ENCODE measurements at places on chromosomes 12 and 14.

- peak; percentile 56 for DNase-seq
These were observed 44.8 kb downstream of the FOXN4 start for GRCh38 chr12:109264095-109264942.

- DNase-seq, result peak; percentile 73
These were observed 237.2 kb downstream of the FBXL14 start for GRCh38 chr12:1357171-1357570.

GRCh38 chr14:99028521-99028920 lies 243.5 kb downstream of the BCL11B start:
- no peak for DNase-seq

DNA sequence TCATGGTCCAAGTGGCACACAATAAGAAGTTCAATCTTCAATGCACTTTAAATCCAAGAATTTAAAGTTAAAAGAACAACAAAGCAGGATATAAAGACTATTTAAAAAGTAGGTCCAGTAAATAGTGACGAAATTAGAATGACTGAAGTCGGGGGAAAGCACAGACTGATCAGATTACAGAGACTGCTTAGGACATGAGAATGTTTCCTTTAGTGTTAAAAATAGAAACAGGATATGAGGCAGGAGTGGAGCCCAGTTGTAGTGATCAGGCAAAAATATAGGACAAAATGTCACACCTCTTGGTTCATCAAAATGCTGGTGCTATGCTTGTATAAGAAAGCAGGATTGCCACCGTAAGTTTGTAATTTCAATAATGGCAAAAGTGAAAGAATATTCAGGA lies 52.2 kb upstream of the CD163 start:
- DNase-seq, result peak; percentile 0

DNA sequence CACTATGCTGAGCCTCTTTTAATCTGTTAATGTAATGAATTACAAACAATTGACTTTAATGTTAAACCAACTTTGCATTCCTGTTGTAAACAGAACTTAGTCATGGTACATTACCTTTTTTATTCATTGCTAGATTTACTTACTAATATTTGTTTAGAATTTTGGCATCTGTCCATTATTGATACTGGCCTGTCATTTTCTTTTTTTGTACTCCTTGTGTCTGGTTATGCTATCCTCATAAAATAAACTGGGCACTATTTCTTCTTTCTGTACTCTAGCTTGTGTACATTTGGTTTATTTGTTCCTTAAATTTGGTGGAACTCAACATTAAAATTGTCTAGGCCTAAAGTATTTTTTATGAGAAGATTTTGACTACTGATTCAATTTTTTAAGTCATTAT lies 32.1 kb downstream of the SPATA7 start:
- no peak for DNase-seq

DNA sequence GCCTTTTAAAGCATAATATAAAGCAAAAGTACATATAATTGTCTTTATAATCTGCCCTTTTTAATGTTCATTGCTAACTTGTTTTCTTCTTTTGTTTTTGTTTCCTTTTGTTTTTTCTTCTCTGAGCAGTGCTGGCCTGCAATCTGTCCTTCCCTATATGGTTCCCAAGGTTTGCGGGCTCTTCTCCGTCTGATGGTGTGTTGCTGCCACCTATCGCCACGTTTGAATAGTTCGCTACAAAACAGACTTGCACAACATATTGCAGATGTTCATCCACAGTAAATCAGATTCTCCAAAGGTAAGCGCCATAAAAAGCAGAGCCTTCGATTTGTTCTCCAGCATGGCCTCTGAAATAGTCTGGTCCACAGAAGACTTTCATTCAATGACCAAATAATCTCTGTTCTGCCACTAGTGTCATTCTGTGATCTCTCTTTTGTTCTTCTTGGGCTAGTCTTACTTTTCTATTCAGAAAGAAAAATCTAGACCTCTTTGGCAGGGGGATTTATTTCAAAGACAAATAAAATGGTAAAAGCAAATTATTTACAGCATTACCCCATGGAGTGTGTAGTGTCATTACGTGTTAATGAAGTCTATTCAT lies 33.5 kb downstream of the C12orf50 start:
- peak; percentile 82 for DNase-seq

DNA sequence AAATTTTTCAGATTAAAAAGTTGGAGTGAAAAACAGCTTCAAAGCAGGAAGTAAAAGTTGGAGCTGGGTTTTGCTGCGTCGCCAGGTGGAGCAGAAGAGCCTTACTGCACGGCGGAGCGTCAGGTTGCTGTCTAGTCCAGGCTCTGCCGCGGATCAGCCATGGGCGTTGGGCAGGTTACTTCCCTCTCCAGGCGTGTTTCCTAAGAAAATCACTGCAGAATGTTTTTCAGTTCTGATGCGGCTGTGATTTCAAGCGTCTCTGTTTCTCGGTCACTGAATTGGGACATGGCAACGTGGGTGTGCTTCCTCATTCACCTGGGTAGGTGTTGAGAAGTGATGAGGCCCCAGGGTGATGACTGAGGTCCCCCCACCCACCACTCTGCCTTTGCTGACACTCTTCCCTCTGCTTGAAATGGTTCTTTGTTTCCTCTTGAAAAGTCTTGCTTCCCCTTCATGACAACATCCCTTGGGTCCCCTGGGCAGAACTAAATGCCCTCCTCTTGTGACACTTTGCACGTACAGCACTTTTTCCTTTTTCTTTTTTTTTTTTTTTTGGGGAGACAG lies 7.6 kb downstream of the EVL start:
- no peak for DNase-seq

- no peak for DNase-seq
These were observed 116.7 kb downstream of the CACNA1C start for GRCh38 chr12:2169489-2169888.

DNA sequence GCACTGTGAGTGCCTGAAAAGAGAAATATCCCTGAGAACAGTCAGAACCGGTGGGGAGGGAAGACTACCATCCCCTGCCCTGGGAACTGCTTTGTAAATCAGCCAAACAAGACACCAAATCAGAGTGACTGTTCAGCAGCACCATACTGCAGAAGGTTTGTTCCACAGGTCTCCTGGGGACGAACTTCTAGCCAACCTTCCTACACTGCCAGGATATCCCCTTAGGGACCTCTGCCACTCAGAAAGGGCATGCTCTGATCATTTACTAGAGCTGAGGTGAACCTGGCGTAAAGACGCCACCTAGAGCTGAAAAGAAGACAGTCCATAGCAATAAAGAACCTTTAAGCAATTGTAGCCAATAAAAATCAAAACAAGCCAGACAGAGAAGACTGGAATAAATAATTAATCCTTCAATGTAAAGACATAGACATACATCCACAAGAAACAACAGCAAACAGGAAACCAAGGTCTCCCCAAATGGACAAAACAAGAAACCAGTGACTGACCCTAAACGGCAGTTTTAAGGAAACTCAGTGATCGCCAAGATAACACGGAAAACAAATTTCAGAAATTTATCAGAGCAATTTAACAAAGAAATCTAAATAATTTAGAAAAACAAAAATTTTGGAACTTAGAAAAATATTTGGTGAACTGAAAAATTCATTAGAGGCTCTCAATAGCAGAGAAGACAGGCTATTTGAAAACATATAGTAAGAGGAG lies 228.1 kb upstream of the AMIGO2 start:
- peak; percentile 83 for DNase-seq

- no peak for DNase-seq
These were observed 283.6 kb downstream of the PCNX1 start for GRCh38 chr14:71190770-71191374.

GRCh38 chr12:89260841-89261637 lies 91.3 kb downstream of the DUSP6 start:
- DNase-seq, result no peak

- no peak for DNase-seq
These were observed 112.1 kb downstream of the MON2 start for GRCh38 chr12:62578726-62579125.

- no peak for DNase-seq
These were observed 99.2 kb downstream of the ADGRD1 start for GRCh38 chr12:131052929-131053328.

DNA sequence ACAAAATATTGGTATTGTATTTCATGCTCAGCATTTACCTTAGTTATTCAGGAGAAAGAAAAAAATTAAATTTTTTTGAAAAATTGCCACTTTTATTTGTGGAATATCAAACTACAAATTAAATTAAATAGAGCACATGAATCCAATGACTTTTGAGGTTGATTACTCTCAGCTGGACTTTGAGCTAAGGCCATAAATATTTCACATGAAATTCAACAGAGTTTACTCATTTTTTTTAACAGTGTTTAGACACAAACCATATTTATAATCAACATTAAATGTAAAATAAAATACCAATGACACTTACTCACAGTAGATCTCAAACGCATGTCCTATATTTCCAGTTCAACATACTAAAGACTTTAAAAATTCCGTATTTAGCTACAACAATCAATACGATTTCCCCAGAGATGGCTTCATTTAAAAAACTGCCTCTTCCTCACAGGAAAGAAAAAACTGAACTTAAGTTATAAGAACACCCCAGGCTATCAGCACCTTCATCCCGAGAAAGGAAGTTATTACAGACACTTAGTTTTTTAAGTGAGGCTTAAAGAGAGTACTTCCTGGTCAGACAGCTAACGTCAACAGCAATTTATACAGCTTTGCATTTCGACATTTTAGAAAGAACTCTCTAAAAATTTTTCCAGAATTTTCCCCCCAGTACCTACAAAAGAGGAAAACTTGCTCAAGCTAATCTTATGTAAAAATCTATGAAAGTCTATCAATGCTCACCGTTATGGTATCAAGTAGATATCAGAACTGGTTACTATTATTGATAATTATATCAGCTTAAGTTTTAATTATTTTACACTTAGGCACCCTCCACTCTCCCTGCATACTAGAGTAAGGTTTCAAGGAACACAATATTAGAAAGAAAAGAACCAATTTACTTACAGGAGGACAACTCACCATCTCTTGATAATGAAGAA lies 13.8 kb downstream of the TAOK3 start:
- no peak for DNase-seq

DNA sequence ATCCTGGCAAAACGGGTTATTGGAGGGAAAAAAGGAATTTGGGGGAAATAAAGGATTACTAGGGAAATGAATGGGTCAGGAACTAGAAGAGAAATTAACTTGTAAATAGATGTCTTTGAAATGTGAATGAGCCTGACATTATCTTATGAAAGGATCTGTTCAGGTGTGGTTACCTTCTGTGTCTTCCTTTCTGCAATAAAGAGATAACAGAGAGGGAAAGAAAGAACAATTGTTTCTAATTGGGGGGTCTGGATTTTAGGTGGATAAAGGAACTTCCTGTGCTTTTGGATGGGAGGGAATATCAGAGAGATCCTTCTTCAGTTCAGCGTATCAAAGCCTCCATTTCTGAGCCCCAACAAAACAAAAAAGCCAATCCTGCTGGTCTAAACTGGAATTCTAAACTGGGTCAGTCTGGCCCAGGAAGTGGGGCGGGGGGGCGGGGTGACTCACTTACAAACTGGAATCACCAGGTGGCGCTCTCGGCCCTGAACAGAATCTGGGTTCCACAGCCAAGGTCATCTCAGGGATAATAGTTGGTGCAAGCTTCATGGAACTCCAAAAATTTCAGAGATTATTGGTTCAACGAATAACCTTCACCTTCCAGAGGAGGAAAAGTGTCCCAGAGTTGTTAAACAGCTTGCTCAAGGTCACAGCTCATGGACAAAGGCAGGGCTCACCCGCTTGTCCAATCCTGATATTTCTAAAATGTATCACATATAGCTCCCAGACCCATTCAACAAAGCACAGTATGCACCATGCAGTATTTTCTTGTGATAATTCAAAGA lies 15.2 kb upstream of the PEBP1 start:
- DNase-seq, result peak; percentile 80

DNA sequence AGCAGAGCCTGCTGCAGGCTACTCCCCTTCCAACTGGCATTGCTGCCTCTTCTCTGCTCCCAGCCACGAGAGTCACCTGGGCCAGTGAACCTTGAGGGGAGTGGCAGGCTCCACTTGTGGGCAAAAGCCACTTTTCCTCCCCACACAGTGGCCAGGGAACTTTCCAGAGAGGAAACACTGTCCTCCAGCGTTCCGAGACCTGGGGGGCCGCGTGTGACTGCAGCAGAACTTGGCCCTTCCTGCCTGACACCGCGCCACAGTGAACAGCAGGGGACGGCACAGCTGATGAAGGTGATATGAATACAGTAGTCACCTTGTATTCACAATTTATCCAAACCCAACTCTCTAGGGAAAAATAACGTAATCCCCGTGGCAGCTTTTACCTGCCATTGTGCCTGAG lies 114.9 kb downstream of the PIWIL1 start:
- DNase-seq, result no peak

GRCh38 chr14:38751459-38751858 lies 351.6 kb downstream of the SEC23A start:
- DNase-seq, result no peak

GRCh38 chr12:63018273-63018672 lies 83.3 kb upstream of the PPM1H start:
- no peak for DNase-seq

GRCh38 chr12:129696926-129697325 lies 206.9 kb downstream of the TMEM132D start:
- DNase-seq, result peak; percentile 71

DNA sequence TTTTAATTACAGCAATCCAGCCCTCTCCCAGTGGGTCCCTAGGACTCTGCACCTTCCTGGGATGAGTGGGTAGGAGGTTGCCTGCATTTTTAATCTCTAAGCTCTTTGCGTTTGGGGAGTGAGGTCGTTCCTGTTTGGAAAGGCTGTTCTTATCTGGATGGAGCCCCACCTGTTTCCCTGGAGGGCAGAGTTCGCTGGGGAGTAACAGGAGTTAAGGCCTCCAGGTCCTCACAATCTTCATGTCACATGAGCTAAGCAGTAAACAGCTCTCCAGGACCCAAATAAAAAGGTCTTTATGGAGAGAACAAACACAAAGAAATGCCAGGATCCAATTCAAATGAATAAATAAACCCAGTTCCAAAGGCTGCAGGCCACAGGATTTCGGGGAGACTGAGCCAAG lies 56.0 kb upstream of the RFLNA start:
- no peak for DNase-seq

DNA sequence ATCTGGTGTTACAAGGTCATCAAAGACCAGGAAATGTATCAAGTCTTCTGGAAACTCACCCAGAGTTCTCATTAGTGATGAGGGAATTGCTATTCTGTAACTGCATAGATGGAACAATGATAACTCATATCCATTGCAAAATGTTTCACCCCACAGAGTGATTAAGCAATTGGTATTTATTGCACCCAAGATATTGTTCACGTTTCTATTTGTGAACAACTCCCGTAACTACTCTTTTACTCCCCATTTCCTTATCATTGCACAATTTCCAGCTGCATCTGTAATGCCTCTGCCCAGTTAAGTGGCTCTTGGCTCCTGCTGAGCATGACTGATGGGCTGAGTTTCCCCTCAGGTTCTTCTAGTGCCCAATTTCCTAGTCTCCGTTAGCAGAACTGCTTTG lies 108.7 kb upstream of the PRICKLE1 start:
- no peak for DNase-seq

DNA sequence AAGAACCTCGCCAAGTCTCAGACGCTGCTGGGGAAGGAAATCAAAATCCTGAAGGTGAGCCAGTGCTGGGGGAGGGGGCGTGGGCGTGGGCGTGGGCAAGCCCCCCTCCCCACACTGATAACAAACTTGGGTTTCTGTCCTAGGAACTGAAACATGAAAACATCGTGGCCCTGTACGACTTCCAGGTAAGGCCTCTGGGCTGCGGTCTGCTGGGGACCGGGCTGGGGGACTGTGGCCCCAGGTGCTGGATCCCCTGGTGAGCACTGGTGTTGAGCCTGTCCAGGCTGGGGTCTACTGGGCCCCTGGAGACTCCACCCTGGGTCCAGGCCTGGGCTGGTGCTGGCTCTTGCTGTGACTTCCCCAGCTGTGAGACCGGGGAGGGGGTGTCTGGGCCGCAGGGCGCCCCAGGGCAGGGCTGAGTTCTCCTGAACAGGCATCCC lies 1.2 kb downstream of the ULK1 start:
- DNase-seq, result no peak

GRCh38 chr12:4011597-4011996 lies 138.4 kb upstream of the PARP11 start:
- DNase-seq, result peak; percentile 74
